ENCODE measurements at places on chromosomes 6 and 20.

- no peak for DNase-seq
These were observed 115.2 kb upstream of the SCGN start for GRCh38 chr6:25536781-25537180.

DNA sequence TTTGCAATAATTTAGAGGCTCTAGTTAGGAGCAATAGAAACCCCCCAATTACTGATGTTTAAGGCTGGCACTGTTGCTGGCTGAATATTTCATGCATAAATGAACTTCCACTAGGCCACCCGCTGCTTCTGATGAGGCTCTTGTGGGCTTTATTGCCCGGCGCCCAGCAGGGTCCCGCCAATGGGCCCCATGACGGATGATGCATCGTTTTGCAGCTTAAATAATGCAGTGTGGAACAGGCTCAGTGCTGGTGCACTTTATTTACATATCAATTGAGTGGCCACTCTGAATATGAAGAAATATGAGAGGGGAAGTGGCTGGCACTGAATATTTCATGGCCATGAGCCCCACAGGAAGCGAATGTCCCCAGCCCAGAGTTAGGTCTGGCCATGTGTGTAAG, 155.3 kb upstream of the MAFB start:
- no peak for DNase-seq

- DNase-seq = no peak
These were observed 73.9 kb downstream of the MRAP2 start for GRCh38 chr6:84107495-84107894.

DNA sequence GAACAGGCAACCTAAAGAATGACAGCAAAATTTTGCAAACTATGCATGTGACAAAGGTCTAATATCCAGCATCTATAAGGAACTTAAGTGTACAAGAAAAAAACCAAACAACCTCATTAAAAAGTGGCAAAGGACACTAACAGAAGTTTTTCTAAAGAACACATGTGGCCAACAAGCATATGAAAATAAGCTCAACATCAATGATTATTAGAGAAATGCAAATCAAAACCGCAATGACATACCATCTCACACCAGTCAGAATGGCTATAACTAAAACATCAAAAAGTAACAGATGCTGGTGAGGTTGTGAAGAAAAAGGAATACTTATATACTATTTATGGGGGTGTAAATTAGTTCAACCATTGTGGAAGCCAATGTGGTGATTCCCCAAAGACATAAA, 5.5 kb downstream of the RFPL4B start:
- DNase-seq = no peak

GRCh38 chr6:26351544-26351953, 13.4 kb upstream of the BTN3A2 start:
- no peak for DNase-seq

- no peak for DNase-seq
These were observed 29.0 kb upstream of the DEK start for GRCh38 chr6:18293076-18293904.

DNA sequence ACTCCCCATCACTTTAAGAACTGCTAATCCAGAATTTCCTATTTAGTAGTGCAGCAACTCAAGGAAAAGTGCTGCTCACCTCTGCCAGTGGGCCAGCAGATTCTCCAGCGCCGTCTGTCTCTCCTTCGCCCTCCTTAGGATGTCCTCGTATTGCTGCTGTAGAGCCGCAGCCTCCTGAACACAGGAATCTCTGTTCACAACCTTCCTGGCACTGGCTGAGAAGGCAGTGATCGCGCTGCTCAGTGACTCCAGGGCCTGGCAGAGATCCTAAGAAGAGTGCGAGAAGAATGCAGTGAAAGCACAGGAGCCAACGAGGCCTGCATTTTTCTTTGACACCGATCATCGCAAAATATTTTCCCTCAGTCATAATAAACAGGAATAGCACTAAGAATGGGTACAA, 209.0 kb downstream of the SYNE1 start:
- no peak for DNase-seq

DNA sequence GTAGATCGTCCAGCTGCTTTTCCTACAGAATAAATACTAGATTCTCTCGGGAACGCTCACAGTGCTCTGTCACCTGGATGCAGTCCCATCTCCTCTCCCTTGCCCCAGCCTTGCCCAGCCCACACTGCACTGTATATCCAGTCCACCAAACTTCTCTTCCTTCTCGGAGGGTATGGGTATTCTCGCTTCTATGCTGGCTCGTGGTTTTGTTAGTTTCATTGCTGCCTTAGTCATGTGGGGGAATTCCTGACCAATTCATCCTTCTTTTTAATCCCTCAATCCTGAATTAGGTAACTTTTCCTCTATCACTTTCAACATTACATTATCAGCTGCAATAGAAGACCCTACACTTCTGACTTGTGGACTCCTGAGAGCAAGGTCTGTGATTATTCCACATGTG, 252.4 kb downstream of the GMDS start:
- DNase-seq = no peak

- no peak for DNase-seq
These were observed 35.0 kb upstream of the PNRC1 start for GRCh38 chr6:89045576-89045975.

GRCh38 chr6:21166754-21167153, 426.8 kb upstream of the SOX4 start:
- DNase-seq = no peak

- DNase-seq = no peak
These were observed 69.7 kb upstream of the PMEPA1 start for GRCh38 chr20:57779401-57780003.

GRCh38 chr20:37342231-37343177, 3.4 kb upstream of the SRC start:
- DNase-seq = no peak

GRCh38 chr6:157280157-157280556, 43.2 kb downstream of the TMEM242 start:
- no peak for DNase-seq

DNA sequence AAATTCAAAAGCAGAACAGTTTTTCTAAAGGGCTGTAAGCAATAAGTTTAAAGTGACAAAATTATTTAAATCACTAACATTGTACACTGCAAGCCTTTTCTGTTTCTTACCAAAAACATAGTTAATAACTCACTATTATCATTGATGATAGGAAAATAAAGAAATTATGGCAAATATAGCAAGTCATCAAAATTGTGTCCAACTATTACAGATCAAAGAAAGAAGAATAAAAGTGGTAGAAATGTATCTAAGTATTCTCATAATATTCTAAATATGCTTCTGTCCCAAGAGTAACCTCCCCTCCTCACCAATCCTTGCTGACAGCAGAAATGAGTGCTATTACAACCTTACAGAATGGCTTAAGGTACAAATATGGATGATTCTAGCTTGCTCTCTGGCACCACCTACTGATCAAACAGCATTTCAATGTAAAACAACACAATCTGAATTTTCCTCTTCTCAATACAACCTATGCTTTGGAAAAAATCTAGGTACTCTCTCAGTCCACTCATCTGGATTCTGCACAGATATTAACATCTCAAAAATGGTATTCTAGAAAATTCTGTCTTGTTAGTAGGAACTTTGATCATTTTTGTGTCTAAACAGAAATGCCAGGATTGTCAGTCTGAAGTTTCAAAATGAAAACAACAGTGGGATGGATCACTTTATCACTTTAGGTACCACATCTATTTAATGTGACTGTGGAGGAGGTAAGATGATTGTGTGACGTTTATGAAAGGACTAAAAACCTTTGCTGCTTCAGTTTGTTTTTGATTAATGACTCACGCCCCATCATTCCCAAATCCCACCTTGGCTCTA, 40.9 kb downstream of the ZFP64 start:
- DNase-seq = peak; percentile 23

DNA sequence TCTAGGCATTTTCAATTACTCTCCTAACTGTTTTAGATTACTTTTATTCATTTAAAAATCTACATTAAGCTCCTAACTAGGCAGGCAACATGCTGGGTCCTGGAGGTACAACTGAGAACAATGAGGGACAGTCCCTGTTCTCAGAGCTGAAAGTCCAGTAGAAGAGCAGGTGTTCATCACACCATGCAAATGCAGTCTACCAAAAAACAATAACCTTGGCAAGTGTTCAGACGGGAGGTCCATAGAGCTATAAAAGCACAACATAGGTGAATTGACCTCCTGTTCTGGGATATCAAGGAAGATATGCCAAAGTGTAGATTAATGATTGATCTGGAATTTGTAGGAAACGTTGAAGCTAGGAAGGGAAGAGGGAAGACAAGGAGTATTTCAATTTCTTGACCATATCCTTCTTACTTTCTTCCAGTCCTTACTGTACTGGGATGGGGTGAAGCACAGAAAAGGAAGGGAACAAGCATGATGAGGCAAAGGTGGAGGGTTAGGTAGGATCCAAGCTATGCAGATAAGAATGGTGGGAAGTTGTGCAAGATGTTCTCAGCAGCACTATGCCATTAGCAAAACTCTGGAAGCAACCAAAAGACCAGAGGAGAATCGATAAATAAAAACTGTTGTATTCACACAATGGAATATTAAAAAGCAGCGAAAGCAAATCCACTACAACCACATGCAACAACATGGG, 485.7 kb upstream of the JARID2 start:
- no peak for DNase-seq

- DNase-seq = no peak
These were observed 16.5 kb upstream of the IFNGR1 start for GRCh38 chr6:137235686-137236085.

DNA sequence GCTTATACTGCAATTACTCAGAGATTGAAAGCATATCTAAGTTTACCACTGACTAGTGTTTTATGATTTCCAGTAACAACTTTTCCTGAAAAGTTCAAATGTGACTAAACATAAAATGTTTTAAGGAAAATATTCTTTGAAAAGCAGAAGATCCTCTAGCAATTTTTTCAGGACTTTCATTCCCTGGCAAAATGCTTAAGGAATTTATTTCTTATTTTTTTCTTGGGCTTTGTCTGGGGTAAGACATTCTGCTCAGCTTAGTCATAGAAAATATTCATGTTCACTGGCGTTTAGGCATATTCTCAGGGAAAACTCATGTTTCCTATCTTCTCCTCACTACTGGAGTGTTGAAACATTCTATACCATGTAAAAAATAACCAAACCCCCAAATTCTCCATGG, 235.3 kb upstream of the CEP162 start:
- no peak for DNase-seq

DNA sequence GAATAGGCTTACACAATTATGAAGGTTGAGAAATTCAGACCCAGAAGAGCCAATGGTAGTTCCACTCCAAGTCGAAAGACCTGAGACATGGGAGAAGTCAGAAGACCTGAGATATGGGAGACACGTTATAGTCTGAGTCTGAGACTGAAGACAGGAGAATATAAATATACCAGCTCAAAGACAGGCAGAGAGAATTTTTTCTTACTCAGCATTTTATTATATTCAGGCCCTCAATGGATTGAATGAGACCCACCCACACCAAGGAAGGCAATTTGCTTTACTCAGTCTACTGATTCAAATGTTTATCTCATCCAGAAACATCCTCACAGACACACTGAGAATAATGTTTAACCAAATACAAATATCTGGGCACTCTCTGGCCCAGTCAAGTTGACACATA, 693.5 kb downstream of the HDGFL1 start:
- no peak for DNase-seq

- DNase-seq = no peak
These were observed 22.1 kb upstream of the HMGCLL1 start for GRCh38 chr6:55601120-55601519.

DNA sequence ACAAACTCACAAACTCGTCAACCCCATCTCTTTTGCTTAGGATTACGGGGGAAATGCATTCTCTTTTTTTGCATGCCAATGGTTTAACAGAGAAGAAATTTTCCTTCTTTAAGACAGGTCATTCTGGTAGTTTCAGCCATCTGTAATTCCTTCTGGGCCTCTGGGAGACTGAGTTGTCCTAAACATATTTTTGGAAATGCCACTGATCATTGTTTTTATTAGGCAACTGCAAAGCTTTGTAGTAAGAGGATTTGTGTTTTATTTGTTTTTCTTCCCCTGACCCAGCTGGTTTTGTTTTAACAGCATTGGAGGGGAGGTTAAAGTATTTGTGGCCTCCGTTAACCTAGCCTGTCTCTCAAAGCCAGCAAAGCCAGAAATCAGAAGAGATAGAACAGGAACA, 73.1 kb upstream of the ISM1 start:
- no peak for DNase-seq

DNA sequence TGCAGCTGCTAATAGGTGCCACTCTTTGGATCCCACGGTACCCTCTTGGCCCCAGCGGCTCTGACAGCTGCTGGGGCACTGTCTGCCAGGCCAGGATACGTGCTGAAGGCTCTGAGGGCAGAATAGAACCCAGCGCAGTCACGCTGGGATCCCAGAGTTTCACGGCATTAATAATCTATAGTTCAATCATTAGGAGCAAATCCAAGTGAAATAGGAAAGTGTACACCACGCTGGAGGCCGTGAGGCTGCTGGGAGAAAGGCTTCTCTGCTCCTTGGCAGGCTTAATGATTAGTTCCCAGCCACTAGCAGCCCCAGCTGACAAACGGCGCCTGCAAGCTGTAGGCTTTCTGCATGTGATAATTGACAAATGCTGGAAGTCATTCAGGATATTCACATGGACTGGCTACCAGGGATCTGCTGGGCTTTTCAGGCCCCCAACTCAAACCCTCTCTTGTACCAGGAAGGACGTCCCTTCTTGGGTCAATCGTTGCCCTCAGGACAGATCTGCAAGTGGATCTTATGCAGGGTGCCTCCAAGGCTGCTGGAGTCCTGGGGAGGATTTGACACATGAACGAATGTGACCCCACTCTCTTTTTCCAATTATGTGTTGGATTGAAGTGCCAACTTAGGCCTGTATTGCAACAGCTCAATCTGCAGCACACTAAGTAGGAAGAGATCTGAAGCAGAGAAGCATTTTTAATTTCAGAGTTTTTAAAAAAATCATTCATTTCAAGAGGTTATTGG, 50.1 kb upstream of the INSM1 start:
- no peak for DNase-seq

- no peak for DNase-seq
These were observed 1642.2 kb downstream of the KHDRBS2 start for GRCh38 chr6:60643870-60644269.

DNA sequence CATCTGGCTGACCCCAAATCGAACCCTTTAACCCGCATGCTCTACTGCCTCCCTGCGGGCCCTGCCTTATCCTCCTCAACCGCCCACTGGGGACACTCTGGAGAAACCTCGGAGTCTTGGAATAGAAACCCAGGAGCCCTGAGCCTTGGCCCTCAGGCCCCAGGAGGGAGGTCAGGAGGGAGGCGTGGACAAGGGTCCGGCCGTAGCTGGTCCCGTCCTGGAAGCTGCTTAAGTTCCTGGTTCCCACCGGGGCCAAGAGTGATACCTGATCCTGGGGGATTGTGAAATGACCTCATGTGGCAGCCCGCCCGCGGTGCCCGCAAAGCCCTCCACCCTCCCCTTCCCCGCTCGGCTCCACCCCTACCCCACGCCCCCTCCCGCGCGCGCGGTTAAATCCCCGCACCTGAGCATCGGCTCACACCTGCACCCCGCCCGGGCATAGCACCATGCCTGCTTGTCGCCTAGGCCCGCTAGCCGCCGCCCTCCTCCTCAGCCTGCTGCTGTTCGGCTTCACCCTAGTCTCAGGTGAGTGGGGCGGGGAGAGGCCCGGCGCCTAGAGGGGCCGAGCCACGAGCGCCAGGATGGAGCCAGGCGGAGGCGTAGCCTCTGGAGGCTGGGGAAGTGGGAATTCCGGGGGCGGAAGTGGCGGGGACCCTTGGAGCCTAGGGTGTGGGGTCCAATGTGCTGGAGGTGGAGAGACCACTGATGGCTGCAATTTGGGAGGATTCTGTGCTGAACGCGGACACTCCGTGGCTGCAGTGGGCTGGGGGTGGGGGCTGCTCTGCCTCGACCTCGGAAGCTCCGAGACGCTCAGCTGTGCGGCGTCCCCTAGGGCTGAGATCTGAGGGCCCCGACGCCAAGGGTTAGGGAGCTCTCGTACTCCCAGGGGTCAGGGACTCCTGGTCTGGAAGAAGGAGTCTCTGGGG, at the start of gene WFDC2:
Gene WFDC2, plus strand, starts transcription at position 418 of the 926 bp plus-strand sequence. Its CDS starts 29 bp downstream, at position 447.
- no peak for DNase-seq

- DNase-seq = no peak
These were observed 501.5 kb upstream of the FLRT3 start for GRCh38 chr20:14838663-14839628.

All from stimulated activated CD4-positive, alpha-beta T cell treated with anti-CD3 and anti-CD28 coated beads, Interleukin-2, amount 100 ng/mL, for 24 hours (primary cell).